Astrocyte (in vitro differentiated cells and primary cell): ENCODE measurements at places on chromosomes 12 and 14.

DNA sequence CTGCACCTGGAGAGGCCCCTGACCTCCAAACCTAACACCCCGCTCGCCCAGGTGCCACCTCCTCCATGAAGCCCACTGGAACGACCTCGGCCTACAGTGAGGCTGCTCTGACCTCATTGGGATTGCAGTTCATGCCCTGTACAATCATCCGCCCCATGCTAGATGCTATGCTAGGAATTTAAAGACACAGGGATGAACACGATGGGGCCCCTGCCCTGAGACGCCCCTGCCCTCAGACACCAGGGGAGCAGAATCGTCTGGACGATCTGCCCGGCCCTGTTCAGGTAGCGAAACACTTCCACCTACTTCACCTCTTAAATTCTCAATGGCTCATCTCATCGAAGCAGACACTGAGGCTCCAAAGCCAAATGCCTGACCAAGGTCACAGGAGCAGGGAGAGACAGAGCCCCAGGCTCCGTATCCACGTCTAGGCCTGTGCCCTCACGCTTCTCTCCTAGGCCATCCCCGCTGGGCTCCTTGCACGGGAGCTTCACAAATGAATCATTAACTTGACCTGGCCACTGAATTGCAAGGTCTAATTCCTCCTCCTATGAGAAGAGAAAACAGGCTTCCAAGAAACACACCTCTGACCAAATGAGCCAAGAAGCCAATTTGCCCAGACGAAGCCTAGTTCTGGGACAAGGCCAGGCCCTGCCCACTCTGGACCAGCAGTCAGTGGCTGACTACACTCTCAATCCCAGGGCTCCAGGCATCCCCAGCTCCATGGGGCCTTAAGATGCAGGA is 35.2 kb downstream of the SCARB1 start:
- peak; percentile 78 for DNase-seq

DNA sequence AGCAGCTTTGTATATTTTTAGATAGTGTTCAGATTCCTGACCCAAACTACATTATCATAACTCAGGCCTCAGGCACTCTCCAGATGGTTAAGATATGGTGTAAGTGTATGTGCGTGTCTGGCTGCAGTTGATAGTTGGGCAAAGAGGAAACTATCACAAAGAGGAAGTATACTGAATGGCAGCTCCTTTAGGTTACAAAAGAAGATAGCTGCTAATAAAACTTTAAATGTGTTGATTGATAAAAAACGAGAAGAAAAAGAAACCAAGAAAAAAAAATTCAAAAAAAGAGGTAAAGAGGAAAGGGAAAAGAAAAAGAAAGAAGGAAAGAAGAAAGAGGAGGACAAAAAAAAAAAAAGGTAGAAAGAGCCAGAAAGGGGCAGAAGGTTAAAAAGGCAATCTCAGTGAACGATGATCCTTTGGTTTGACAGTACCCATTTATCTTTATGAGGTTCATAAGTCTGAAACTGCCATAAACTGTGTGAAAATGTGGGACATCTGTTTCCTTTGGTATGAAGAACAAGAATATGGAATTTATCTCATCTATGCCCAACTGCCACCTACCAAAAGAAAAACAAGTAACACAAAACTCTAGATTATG is 42.2 kb downstream of the TAOK3 start:
- DNase-seq: peak; percentile 71

GRCh38 chr14:97945631-97946030 is 1148.4 kb downstream of the VRK1 start:
- DNase-seq: no peak

DNA sequence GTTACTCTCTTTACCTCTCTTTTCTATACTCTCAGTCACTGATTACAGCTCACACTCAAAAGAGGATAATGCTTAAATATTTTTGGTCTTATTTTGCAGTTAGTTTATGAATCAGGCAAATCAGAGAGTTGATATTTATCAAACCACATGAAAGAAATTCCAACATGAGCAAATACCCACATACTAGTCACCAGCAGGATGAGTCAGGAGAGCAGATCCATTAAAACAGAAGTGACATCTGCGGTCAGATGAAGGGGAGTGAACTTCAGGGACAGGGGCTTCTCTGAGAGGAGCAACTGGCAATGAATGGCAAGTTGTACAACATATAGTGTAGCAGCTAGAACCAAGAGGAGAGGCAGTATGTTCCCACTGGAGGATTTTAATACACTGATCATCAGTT is 258.7 kb downstream of the SYT10 start:
- DNase-seq: peak; percentile 2

DNA sequence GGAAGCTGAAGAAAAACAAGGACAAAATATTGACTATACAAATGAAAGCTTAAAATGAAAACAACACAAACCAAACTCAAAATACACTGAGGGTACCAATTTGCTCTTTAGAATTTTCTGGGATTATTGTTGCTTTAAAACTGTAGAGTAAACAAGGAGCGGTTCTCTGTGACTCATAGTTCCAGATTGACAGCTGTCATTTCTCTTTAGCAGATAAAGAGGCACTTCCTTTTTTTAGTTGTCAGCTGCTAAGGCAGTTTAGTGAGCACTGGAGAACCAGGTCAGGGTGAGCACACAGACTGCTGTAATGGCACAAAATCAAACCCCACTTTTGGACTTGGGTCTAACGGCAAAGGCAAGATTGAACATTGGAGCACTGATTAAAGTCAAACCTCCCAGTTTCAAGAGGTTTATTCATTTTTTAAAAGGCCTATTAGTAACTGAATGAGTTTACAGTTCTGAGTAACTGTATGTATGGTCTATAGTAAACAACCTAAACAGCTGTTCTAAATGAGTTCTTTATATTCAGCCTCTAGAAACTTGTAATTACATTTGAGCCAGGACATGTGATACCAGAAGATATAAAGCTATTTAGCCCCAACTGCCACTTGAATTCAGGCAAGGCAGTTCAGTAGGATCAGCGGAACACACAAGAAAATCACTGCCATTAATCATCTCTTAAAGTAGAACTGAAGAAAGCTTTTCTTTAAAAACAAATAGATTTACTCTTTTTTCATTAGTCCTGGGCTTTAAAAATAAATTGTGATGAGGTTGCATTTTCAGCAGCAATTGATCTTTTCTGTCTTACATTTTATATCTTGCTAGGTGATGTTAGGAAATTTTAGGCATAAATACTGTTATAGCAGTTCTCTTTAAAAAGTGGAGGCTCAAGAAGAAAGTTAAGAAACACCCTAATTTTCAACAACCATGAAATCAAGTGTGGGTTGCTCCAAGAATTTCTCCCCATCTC is 71.7 kb upstream of the PRICKLE1 start:
- no peak for DNase-seq

DNA sequence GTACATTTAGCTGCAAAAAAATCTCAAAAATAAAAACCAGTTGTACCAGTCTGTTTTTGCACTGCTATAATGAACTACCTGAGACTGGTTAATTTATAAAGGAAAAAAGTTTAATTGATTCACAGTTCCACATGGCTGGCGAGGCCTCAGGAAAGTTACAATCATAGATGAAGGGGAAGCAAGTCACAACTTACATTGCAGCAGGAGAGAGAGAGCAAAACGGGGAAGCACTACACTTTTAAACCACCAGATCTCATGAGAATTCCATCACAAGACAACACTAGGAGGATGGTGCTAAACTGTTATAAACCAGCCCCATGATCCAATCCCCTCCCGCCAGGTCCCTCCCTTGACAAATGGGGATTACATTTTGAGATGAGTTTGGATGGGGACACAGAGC is 186.0 kb downstream of the TMTC3 start:
- no peak for DNase-seq

DNA sequence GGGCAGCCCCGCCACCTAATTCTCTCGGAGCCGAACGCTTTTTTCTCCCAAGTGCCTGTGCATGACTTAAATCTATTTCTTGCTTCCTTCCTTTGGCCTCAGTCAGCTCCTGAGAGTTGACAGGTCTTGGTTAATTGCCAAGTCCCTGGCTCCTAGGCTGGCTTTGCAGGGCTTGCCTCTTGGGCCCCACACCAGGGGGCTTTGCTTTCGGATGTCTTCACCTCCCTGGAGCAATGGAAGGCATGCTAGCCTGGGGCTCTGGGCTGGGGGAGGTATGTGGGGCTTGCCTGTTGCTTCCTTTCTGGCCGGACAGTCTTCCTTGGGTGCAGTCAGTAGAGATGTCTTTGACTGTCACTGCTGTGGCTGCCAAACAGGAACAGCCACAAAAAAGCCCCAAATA is 2.2 kb upstream of the KRT80 start:
- no peak for DNase-seq

DNA sequence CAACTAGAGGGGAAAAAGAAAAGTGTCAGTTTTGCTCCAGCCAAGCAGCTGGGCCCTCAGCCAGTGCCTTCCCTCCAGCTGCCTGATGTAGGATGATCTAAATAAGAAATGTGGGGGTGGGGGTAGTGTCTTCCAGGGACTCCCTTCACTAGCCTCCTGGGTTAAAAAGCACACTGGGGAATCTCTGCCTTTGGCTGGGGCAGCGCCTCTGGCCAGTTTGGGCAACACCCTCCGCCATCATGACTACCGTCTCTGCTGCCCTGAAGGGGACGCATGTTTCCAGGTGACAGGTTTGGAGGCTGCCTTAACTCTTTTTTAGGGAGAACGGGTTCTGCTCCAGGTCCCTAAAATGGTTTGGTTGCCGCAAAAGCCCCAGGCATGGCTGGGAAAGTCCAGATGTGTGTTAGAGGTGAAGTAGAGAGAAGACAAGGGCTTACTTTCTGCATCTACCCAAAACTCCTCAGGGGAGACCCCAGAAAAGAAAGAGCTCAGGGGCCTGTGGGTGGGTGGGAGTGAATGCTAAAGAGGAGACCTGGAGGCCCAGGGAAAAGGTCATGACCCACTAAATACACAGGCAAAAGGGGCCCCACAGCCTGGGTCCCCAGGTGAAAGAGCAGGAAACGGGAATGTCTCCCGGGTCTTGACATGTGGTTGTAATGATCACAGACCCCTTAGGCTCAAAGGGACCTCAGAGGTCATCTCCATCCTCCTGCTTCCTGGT is 132.8 kb upstream of the CCND2 start:
- DNase-seq: no peak

DNA sequence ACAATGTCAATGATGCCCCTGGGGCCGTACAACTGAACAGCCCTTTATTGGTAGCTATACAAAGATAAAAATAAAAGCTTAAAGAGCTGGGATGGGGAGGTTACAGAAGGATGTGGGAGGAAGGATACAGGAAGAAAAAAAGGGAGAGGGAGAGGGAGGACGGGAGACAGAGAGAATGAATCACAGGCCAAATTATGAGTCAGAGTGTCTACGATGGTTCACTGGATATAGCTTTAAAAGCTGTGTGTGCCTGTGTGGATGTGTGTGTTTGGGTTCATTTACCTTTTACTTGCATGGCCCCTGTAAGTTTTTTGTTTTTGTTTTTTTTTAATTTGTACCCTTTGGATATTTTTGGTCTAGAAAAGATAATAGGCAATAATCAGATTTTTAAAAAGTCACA is 111.9 kb downstream of the CCDC60 start:
- peak; percentile 18 for DNase-seq

GRCh38 chr12:43676183-43676813 is 82.3 kb downstream of the PUS7L start:
- DNase-seq: no peak

GRCh38 chr14:33377596-33378390 is 439.1 kb downstream of the NPAS3 start:
- peak; percentile 14 for DNase-seq

- DNase-seq: peak; percentile 34
Measured at GRCh38 chr12:95337146-95337545, 119.5 kb downstream of the VEZT start.

- DNase-seq: no peak
Measured at GRCh38 chr12:106118-106591, 39.6 kb downstream of the IQSEC3 start.

- peak; percentile 58 for DNase-seq
Measured at GRCh38 chr12:79662046-79662811, 28.5 kb downstream of the PAWR start.

GRCh38 chr14:30861200-30861599 is 13.2 kb upstream of the COCH start:
- DNase-seq: no peak

GRCh38 chr12:63897931-63898330 is 53.4 kb downstream of the SRGAP1 start:
- DNase-seq: no peak

DNA sequence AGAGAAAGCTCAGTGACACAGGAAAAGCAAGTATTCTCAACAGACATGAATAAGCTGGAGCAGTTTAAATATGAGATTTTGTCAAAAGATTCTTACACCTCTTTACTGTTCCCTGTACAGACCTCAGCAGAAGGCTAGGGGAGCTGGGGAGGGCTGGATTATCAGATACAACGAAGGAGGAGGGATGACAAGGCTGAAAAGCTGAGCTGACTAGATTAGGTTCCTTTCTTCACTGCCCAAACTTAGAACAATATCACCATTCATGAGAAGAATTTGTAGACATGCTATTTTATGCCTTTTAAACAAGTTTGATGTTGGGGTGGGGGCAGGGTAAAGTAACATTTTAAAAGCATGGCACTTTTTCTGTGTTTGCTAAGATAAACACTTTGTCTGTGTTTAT is 611.1 kb downstream of the AACS start:
- no peak for DNase-seq

DNA sequence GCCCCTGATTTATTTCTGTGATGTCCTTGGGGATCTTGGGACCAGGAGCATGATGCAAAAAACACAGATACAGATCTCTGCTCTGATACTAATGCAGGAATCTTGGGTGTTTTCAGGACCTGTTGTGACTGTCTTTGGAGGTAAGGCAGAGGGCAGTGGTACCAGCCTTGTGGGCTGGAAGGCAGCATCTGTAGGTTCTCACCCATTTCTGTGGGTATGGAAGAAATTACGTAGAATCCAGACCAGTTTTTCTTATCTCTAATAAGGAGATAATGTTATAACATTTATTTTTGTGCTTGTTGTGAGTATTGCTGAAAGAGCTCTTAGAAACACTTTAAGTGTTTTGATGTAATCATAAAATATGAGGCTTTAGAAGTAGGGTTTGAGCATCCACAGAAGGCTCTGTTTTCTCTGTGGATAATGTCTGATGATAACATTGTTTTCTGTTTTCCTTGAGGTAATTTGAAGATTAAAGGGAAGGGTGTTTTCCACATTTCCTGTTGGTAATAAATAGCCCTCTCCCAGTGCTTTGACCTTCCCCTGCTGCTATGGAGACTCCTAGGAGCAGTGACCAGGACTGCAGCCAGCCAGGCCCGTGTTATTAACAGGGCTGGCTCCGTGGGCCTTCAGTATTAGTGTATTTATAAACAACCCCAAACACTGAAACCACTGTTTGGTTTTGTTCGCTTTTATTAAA is 9.4 kb upstream of the DCP1B start:
- DNase-seq: no peak

DNA sequence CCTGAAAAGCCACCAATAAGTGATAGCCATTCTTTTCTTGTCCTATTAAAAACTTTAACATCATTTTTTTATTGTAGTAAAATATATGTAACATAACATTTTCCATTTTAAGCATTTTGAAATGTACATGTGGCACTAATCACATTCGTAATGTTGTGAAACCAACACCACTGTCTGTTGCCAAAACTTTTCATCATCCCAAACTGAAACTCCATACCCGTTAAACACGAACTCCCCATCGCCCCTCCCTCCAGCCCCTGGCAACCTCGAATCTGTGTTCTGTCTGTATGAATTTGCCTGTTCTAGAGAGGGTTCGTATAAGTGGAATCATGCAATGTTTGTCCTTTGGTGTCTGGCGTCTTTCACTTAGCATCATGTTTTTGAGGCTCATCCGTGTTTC is 75.9 kb downstream of the CCDC92 start:
- no peak for DNase-seq
